ENCODE measurements at places on chromosomes 3 and 15.

- no peak for DNase-seq
Measured at GRCh38 chr15:65374821-65375401, 2.9 kb downstream of the IGDCC3 start.

DNA sequence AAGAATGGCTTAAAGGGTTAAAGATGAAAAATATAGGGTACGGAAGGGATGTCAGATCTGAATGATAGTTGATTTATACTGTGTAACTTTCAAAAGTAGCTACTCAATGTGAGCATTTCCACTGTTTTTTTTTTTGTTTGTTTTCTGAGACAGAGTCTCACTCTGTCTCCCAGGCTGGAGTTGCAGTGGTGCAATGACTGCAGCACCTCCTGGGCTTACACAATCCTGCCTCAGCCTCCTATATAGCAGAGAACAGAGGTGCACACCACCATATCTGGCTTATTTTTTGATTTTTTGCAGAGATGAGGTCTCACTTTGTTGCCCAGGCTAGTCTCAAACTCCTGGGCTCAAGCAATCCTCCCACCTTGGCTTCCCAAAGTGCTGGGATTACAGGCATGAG is 9.9 kb upstream of the PXK start:
- DNase-seq: no peak

DNA sequence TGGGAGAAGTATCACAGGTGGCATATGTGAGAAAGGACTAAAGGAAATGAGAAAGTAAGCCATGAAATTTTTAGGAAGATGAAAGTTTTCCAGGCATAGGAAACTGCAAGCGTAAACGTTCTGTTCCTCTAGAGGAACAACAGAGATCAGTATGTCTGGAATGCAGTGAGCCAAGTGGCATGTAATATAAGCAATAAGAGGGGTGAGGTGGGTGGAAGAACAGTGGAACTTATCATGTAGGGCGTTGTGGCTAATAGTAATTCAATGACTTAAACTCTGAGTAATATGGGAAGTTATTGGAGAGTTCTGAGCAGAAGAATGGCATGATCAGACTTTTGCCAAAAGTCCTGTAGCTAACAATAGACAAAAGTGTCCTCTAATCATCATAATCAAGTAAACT is 902.9 kb downstream of the EPHA3 start:
- no peak for DNase-seq

DNA sequence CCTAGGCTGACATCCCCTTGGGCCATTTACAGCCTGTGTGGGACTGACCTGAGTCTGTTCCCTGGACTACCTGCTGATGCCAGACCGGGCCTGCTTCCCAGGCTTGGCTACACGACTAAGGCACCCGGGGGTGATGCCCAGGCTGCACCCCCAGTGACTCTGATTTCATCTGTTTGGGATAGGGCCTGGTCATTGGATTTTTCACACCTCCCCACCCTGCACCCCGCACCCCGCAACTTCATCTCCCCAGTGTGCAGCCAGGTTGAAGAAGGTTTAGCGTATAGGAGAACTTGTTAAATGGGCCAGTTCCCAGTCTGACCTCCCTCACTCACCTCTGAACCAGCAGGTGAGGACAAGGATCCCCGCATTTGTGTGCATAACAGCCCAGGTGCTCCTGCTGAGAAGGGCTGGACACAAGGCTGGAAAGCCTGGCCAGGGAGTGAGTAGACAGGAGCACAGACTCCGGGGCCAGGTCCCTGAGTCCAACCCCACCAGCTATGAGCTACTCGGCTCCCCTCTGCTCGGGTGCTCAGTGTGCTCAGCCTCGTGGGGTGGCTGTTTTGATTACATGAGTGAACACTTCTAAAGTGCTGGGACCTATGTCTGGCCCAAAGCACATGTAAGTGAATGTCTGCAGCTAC is 18.5 kb downstream of the SLC6A20 start:
- no peak for DNase-seq

- no peak for DNase-seq
Measured at GRCh38 chr3:146581951-146582467, 23.1 kb downstream of the PLSCR5 start.

GRCh38 chr3:36653095-36653494 is 111.3 kb downstream of the DCLK3 start:
- DNase-seq: no peak

GRCh38 chr3:179432451-179432850 is 18.8 kb downstream of the GNB4 start:
- no peak for DNase-seq

DNA sequence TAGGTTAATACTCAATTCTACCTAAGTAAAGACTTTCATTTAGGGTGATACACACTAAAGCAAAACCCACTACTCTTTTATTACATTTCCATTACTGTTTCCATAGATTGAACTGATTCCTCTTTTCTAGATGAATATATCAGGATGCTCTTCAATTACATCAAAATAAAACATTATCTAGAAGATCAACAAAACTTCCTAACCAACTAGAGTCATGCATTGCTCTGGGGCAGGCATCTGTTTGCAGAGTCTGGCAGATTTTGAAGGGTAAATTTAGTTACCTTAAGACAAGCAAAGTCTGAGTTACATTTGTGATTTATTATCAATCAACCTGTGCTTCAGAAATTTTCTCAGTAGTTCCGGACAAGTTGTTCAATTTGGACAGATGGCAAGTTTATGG is 117.1 kb downstream of the NEK11 start:
- no peak for DNase-seq

- no peak for DNase-seq
Measured at GRCh38 chr15:25652704-25653103, 210.4 kb downstream of the ATP10A start.

- no peak for DNase-seq
Measured at GRCh38 chr3:24377218-24377993, 117.2 kb downstream of the THRB start.

All from endothelial cell of umbilical vein (primary cell).